ENCODE measurements at places on chromosomes 3 and 15.

- no peak for DNase-seq
- peaks cover 2% of the 10 kb centered on the region for H3K36me3 ChIP-seq
- no peak overlapping the region for H3K4me3 ChIP-seq
- H3K27me3 ChIP-seq = peaks cover 61% of the 10 kb centered on the region
- H3K4me1 ChIP-seq = no peaks in the 10 kb centered on the region
These were observed 49.2 kb upstream of the RYK start for GRCh38 chr3:134299888-134300206.

GRCh38 chr3:181718369-181718768, 6.6 kb downstream of the SOX2 start:
- DNase-seq = no peak
- H3K27ac ChIP-seq = no peak overlapping the region
- peaks cover 95% of the 10 kb centered on the region for H3K27me3 ChIP-seq
- H3K36me3 ChIP-seq = peaks cover 4% of the 10 kb centered on the region
- no peak overlapping the region for H3K4me3 ChIP-seq
- no peaks in the 10 kb centered on the region for H3K4me1 ChIP-seq

DNA sequence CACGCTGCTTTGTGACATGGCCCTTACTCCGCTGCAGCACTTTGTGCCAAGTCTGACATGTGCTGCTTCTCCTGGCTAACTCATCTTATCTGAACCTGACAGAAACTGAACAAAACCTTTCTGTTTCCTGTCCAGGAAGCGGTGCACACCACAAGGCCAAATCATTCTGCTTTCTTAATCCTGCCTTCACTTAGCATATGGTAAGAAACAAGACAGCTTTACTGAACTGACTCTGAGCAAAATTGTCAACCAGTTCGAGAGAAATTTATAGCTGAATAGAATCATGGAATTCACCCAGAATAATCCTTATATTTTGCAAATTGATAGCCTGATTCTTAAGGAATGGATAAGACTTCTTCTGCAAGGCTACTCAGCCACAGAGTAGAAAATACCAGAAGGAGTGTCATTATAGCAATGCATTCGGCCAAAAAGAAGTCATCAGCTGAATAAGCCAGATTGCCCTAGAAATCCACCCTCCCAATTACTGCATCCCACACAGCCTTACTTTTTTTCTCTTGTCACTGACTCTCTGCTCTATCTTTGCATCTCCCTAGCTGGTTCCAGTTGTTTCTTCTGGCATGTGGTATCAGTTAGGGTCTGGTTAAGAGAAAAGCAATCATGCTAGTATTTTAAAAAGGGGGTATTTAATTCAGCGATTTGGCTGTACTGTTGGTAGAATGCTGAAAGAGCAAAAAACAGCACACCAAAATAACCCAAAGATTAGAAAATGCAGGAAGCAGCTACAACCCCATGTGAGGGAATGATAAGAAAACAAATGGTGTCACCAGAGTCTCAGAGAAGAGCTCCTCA, 41.6 kb upstream of the STRIT1 start:
- H3K27me3 ChIP-seq = peaks cover 2% of the 10 kb centered on the region
- no peak overlapping the region for H3K4me3 ChIP-seq
- no peak for DNase-seq
- H3K36me3 ChIP-seq = no peaks in the 10 kb centered on the region
- H3K27ac ChIP-seq = no peak overlapping the region

DNA sequence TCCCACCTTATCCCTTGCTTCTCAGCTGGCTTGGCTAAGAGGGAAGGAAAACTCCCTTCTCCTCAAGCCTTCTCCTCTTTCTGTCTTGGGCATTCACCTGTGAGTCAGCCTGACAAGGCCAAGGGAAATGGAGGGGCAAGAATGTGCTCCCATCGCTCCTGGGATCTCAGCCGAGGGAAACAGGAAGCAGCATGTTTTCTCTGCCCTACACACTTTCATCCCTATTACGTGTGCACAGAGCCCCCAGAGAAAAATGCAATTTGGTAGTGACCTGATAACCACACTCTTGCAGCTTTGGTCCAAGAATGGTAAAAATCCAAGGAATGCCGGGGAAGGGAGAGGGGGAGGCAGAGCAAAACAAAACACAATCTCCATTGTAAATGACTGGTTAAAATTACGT, 32.9 kb upstream of the MTMR10 start:
- no peak overlapping the region for H3K27ac ChIP-seq
- DNase-seq = no peak
- H3K4me3 ChIP-seq = no peak overlapping the region
- H3K36me3 ChIP-seq = no peaks in the 10 kb centered on the region
- H3K27me3 ChIP-seq = peaks cover 32% of the 10 kb centered on the region

DNA sequence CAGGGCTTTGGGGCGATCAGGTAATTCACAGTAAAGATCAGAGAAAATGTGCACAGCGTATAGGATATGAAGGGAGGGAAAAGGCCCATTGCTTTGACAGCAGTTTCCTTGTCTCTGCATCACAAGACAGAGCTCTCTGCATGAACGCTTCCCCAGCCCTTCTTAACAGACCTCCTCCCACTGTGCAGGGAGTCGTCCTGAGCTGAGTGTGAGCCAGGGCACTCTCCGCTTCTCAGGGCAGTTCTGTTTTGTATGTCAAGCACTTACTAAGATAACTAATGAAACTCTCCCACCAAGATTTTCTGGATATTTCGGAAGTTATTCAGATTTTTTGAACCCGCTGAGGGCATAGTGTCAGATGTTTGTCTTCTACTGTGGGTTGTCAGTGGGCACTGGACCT, 105.8 kb upstream of the C15orf61 start:
- no peaks in the 10 kb centered on the region for H3K36me3 ChIP-seq
- no peak overlapping the region for H3K27ac ChIP-seq
- no peaks in the 10 kb centered on the region for H3K27me3 ChIP-seq
- no peak for DNase-seq
- H3K4me1 ChIP-seq = no peaks in the 10 kb centered on the region

DNA sequence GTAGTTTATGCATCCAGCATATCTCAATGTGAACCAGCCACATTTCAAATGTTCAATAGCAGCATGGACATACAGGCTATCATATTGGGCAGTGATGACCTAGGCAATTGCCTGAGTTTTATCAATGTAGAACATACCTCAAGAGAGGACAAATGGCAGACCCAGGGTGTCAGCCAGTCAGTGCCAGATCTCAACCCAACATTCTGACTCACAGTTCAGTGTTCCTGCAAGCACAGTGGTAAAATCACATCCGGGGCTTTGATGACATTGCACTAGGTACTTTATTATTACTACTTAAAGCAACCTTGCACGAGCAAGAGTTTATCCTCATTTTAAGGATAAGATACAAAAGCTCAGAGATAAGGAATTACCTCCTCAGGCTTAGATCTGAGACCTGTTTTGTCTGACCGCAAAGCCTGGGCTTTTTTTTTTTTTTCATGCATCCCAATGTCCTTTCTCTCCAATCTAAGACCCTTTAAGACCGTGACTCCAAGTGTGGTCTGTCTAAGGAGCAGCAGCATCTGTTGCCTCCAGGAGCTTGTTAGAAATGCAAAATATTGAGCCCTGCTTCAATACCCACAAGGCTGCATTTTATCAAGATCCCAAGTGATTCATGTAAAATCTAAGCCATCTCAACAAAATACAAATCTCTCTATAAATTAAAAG, 60.1 kb downstream of the SLC12A1 start:
- H3K4me1 ChIP-seq = no peaks in the 10 kb centered on the region
- H3K36me3 ChIP-seq = no peaks in the 10 kb centered on the region
- no peak overlapping the region for H3K4me3 ChIP-seq
- no peak for DNase-seq
- no peak overlapping the region for H3K27ac ChIP-seq
